Mesendoderm (in vitro differentiated cells): ENCODE measurements at places on chromosomes 11 and 22.

DNA sequence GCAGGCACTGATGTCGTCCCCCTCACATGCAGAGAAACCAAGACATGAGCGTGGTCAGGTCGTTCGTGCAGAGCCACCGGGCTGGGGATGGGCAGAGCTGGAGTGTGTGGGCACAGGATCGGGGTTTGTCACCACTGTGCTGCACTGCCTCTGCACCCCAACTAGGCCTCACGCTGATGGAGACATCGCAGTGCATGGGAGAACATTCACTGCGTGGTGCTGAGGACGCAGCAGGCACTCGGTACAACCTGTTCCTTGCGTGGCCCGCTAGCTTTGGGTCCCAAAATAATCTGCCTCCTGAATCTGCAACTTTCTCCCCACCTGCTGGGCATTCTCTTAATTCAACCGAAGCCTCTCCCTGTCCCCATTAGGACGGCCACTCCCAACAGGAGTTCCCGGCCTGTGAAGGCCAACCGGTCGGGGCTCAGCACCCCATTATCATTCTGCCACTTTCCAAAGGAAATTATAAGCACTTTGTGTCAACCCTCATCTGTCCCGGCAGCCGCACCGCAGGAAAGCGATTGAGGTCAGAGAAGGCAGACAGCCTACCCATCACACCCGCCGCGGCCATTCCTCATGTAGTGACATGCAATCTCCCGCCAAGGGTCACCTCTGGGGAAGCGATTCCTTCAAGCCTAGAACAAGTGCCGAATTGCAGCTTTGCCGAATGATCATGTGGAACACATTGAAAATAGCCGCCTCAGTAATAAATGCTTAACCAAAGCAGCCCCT lies 490.4 kb downstream of the MN1 start:
- DNase-seq: peak; percentile 64

DNA sequence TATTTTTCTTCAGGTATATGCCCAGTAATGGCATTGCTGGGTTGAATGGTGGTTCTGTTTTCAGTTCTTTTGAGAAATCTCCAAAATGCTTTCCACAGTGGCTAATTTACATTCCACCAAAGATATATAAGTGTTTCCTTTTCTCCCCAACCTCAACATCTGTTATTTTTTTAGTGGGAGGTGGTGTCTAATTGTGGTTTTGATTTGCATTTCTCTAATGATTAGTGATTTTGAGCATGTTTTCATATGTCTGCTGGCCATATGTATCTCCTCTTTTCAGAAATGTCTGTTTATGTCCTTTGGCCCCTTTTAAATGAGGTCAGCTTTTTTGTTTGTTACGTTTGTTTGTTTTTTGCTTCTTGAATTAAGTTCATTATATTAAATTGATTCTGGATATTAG lies 760.2 kb downstream of the KCNA4 start:
- DNase-seq: no peak

DNA sequence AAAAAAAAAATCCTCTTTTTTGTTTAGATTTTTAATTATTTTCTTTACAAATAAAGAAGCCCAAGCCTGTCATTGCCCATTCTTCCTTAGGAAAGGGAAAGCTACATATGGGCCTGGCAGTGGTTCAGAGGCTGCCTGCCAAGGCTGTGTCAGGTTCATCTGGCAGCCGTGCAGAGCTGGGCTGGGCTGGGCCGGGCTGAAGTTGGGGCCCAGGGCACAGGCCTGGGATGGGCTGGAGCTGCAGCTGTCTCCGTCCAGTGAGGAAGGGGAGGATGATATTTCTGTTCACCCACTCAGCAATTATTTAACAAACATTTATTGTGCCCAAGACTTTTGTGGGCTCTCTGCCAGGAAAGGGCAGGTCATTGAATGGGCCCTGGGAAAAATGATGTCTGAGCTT lies 4.6 kb downstream of the PRR5L start:
- no peak for DNase-seq

GRCh38 chr11:86248609-86249008 lies 4.1 kb downstream of the EED start:
- peak; percentile 23 for DNase-seq

DNA sequence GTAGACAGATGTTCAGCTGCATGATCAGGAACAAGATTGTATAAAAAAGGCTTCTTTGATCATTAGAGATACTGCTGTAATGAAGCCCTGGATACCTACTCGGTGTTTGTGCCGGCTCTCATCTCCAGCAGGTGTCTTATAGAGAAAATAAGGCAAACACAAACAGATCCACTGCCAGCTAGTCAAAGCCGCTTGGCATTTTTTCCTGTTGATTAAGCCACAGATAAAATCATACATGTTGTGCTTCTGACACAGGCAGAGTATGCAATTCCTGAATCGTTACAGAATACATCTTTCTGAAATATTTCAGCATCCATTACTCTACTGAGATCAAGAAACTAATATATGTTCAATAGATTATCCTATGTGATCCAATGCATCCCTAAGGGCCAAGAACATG lies 206.9 kb downstream of the CADM1 start:
- no peak for DNase-seq

DNA sequence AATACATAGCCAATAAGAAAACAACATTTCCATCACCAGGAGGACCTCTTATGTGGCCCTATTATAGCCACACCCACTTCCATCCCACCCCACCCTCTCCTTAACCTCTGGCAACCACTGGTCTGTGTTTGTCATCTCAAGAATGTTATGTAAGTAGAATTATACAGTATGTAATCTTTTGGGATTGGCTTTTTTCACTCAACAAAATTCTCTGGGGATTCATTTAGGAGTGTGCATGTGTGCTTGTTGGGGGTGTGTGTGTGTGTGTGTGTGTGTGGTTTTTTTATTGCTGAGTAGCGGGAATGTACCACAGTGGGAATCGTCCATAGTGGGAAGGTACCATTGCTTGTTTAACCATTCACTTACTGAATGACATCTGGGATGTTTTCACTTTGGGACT lies 5.2 kb downstream of the KCNJ5 start:
- no peak for DNase-seq

GRCh38 chr11:16924462-16924825 lies 89.8 kb downstream of the PLEKHA7 start:
- DNase-seq: no peak

DNA sequence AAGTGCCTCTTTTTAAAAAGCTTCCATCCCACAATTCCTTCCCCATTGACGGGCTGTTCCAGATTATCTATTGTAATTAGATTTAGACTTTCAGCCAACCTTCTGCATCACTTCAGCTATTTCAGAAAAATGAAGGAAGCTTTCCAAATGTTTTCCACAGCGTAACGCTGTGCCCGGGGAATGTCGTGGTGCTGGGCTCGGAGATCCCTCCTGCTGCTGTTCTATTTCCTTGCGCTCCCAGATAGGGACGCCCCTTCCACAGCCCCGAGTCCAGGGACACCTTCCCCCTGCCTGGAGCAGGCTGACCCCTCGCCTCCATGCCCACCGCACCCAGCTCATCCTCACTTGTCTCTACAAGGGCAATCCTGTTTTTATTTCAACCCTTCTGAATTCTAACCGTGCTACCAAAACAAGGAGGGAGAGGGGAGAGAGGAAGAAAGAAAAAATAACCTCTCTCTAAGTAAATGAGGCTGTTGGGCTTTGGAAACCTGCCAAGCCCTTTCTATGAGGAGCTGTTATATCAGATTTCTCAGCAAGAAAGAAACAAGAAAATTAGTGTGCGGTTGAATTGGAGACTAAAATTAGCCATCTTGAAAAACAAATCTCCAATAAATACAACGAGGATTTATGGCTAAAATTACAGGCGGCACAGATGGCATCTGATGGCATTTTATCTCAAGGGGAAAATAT lies 366.9 kb downstream of the BRD1 start:
- DNase-seq: no peak

DNA sequence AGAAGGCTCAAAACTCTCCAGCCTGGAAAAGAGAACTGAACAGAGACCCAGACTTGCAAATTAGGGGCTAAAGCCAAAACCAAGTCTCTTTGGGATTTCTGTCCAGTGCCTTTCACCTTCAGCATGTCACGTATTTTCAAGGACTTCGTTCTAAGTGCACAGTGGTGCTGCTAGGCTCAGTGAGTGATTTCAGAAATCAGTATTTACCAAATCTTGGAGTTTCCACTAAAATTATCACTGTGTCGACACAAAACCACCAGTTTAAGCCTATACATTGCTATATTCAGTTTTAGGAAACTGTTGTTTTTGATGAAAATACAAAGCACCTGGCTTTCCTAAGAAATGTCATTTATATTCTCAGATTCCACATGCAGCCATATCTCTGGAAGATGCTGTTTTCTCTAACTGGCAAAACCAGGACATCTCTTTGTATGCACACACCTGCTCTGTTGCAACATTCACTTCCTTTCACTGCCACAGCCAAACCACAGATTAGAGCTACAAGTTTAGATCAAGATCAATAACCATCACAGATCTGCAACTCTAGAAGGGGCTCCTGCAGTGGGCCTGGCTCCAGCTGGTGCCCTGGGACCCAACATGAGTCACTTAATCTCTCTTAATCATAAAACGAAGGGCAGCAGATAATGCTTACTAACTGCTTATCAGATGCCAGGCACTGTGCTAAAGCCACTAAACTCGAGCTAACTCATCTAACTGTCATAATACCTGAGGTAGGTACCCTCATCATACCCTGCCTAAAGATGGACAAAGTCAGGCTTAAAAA lies 22.3 kb downstream of the SMCO4 start:
- DNase-seq: no peak

DNA sequence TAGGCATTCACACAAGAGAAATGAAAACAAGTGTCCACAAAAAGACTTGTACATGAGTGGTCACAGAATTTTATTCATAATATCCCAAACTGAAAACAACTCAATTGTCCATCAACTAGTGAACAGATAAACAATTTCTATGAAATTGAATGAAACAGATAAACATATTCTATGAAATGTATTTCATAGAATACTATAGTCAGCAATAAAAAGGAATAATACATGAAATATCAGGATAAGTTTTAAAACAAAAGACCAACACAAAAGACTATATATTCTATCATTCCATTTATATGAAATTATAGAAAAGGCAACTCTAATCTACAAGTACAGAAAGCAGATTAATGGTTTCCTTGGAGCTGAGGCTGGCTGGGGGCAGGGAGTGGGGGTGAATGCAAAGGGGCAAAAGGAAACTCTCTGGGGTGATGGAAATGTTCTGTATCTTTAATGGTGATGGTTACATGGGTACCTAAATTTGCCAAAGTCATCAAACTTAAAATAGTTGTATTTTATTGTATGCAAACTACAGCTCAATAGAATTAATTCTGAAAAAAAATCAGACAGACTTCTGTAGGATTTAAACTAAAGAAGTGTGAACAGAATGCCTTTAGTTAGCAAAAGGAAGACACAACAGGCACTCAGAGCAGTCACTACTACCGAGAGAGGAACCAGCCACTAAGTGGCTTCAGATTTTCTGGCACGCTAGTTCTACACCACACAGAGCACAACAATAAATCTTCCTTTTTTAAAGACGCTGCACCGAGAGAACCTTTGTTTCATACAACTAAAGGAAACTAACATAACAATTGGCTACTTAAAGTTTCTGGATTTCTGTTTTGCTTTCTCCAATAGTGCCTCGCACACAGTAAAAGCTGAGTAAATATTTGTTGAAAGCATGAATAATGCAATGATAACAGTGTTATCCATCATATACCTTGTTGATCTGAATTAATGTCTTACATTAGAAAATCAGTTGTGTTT lies 15.4 kb downstream of the CCDC34 start:
- no peak for DNase-seq

DNA sequence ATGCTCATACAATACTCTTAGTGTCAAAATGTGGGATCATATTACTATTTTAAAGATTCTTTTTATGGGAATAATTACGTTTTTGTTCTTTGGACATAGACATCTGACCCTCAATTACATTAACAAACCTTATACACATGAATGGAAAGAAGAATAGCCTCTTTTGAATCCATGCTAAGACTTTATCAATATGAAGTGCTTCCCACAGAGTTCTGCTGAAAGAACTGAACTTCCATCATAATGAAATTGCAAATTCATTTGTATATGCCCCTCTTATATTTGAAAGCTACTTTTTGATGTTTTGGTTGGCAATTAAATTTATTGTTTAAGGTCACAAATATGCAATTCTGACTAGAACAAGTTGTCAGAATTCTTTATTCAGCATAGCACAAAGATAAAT lies 254.9 kb downstream of the TMEM135 start:
- DNase-seq: no peak

- peak; percentile 78 for DNase-seq
Measured at GRCh38 chr11:113862435-113862834, 12.9 kb downstream of the USP28 start.

DNA sequence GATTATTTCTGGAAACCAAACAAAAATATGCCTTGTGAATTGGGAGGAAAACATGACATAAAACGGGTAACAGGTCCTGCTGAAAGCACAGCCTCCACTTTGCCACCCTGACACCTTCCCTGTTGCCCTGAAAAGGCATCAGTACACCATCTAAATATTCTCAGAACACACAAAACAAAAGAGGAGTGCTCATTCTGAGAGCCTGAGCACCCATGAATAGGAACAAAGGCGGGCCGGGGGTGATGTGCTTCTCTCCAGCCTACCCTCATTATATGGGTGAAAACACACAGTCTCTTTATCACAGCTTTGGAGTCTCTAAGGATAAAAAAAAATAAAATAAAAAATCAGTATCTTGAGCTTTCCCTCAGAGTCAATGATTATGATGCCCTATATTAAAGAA lies 19.7 kb downstream of the SCUBE2 start:
- no peak for DNase-seq

- no peak for DNase-seq
Measured at GRCh38 chr11:88377646-88378045, 40.1 kb upstream of the CTSC start.
